Activated CD8-positive, alpha-beta T cell treated with anti-CD3 and anti-CD28 coated beads for 36 hours (primary cell): ENCODE measurements at places on chromosomes 1 and 21. TPM values are rescaled to one million over a fixed set of nuclear protein-coding genes. Genes with fewer than 3 reads are reported as not detected.
A peak's percentile ranks its signal among the peaks of the same experiment; 100 is the strongest.

DNA sequence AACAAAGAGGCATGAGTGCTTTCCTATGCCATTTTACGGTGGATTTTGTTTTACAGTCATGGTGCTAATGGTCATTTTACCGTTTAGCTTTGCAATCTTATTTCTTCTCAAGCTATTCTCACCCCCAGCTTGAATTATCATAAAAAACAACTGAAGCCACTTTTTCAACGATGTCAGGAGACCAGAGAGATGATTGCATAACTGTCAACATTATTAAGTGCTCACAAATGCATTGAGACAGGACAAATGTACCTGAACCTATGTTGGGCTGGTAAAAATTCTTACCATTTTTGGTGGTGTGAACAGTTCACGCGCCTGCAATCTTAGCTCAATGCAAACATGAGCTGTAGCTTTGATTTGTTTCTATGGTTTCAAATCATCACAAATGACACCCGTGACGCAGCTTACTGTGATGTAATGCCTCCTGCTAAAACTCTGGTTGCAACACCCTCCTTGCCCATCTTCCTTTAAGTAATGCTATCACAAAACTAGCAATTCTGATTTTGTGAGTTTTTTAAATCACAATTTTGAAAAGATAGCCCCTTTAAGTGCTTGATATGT lies 104.4 kb downstream of the UCHL5 start:
- no peaks in the 10 kb centered on the region for H3K4me1 ChIP-seq
- H3K36me3 ChIP-seq: no peaks in the 10 kb centered on the region
- H3K4me3 ChIP-seq: no peak overlapping the region
- no peaks in the 10 kb centered on the region for H3K27me3 ChIP-seq
- H3K27ac ChIP-seq: no peak overlapping the region
- no peak for DNase-seq

DNA sequence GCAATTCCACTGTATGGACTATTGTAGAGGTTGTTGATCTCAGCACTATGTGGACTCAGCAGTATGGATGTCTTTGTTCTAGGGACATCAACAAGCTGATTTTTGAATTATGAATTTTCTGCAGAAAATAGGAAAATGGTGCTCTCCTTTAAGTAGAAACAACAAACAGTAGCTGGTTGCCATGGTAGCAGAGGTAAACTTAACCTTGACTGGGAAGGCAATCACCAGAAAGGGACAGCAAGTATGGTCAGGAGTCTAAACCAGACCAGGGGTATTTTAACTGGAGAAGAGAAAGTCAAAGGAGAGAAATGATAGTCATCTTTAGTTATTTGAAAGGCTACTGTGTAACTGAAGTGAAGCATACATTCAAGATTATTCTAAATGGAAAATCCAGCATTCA lies 22.3 kb downstream of the WLS start:
- H3K36me3 ChIP-seq: no peaks in the 10 kb centered on the region
- H3K27me3 ChIP-seq: no peaks in the 10 kb centered on the region
- DNase-seq: no peak
- H3K27ac ChIP-seq: no peak overlapping the region
- H3K4me3 ChIP-seq: no peak overlapping the region
- H3K4me1 ChIP-seq: no peaks in the 10 kb centered on the region

DNA sequence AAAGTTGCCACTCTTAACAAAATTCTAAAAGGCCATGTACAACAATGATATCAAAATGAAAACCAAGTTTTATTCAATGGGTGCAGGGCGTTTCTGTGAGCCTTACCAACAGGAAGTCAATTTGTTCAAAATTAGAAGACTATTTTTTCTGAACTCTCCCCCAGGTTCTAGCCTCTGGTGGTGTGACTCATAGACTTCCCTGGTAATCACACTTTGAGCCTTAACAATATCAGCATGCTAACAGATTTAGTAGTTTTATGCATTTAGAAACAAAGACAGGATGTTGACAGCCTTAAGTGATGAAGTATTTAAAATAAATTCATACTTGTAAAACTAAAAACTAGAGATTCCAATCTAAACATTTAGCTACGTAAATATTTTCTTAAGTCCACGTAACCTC lies 88.4 kb downstream of the LRRC8C start:
- peaks cover 93% of the 10 kb centered on the region for H3K4me1 ChIP-seq
- peak overlapping the region; percentile 98 for H3K27ac ChIP-seq
- DNase-seq: peak; percentile 54
- H3K36me3 ChIP-seq: peaks cover 57% of the 10 kb centered on the region
- peak overlapping the region; percentile 11 for H3K4me3 ChIP-seq

- peak; percentile 70 for DNase-seq
- no peaks in the 10 kb centered on the region for H3K27me3 ChIP-seq
- peaks cover 57% of the 10 kb centered on the region for H3K4me1 ChIP-seq
- peak overlapping the region; percentile 55 for H3K27ac ChIP-seq
Observed at GRCh38 chr1:24526940-24527542, 24.4 kb downstream of the RCAN3 start.

DNA sequence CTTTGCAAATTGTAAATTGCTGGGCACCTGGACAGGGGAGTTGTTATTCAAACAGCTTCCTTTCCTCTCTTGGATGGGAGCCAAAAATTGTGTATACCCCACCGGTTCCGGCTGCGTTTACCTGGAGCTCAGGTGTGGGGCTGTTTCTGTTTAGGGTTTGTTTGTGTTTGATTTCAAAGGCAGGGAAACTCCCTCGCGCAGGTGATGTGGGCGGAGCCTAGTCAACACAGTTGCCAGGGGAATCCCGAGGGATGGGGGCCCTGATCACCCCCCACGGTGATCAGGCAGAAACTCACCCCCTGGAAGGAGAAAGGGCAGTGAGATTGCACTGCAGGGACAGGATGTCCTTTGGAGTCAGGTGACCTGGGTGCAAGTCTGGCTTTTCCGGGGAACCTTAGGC lies 28.3 kb downstream of the CDCP2 start:
- no peak overlapping the region for H3K4me3 ChIP-seq
- H3K27ac ChIP-seq: no peak overlapping the region
- H3K36me3 ChIP-seq: no peaks in the 10 kb centered on the region
- peaks cover 8% of the 10 kb centered on the region for H3K4me1 ChIP-seq
- peaks cover 3% of the 10 kb centered on the region for H3K27me3 ChIP-seq
- DNase-seq: no peak

GRCh38 chr1:10122926-10123325 lies 87.4 kb upstream of the KIF1B start:
- H3K36me3 ChIP-seq: peaks cover 14% of the 10 kb centered on the region
- H3K27ac ChIP-seq: no peak overlapping the region
- no peak for DNase-seq
- H3K4me1 ChIP-seq: no peaks in the 10 kb centered on the region
- H3K4me3 ChIP-seq: no peak overlapping the region

DNA sequence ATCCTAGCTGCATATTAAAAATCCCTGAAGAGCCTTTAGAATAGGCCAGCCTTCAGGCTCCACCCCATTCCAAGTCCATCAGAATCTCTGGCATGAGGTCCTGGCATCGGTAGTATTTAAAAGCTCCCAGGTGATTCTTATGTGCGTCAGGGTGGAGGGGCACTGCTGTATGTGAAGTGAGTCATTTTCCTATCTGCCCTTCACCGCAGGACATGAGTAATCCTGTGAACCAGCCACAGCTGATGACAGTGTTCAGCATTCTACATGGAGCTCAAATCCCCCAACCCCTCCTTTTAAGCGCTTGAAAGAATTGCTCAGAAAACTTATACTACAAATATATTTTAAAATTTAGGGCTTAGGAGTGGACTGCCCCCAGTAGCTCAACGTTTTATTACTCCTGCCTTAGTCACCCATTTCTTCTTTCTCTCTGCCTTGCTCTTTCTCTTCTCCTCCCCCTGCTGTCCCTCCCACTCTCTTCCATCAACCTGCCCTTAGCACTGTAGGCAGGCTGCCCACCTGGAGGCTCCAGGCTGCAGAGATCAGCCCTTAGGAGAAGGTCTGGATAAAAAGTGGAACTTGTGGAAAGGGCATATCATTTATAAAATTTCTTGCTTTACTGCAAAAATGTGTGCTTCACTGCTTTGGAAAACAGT lies 73.8 kb upstream of the ZNF281 start:
- peaks cover 18% of the 10 kb centered on the region for H3K27me3 ChIP-seq
- no peaks in the 10 kb centered on the region for H3K36me3 ChIP-seq
- H3K4me1 ChIP-seq: peaks cover 14% of the 10 kb centered on the region

DNA sequence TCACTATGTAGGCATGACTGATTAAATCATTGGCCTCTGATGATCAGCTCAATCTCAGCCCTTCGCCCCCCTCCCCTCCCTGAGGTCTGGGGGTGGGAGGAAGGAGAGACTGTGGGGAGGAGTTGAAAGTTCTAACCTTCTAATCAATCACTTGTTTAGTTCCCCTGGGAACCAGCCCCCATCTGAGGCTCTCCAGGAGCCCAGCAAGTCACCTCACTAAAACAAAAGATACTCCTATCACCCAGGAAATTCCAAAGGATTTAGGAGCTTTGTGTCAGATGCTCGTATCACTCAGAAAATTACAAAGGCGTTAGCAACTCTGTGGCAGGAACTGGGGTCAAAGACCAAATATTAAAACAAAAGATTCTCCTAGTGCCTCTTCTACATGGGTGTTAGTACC lies 21.6 kb downstream of the SYF2 start:
- peaks cover 6% of the 10 kb centered on the region for H3K27me3 ChIP-seq
- H3K4me1 ChIP-seq: no peaks in the 10 kb centered on the region
- H3K27ac ChIP-seq: no peak overlapping the region
- no peak overlapping the region for H3K4me3 ChIP-seq

GRCh38 chr1:166122873-166123466 lies 43.8 kb downstream of the FAM78B start:
- no peaks in the 10 kb centered on the region for H3K27me3 ChIP-seq
- H3K4me3 ChIP-seq: no peak overlapping the region
- no peaks in the 10 kb centered on the region for H3K4me1 ChIP-seq
- no peak for DNase-seq

DNA sequence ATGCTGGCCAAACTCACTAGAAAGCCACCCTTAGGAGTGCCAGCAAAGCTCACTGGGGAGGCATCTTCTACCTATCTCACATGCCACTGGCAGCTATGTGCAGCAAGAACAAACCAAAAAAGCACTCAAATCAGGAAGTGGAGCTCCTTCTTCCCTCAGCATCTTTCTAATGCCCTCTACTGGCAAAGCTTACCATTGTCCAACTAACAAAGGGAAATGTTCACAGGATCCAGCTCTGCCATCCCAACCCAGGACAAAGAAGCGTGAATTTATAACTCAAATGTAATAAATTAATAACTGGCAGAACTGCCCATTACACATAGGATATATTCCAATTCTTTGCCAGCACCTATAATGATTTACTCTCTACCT lies 38.9 kb downstream of the LEPR start:
- H3K4me3 ChIP-seq: no peak overlapping the region
- H3K4me1 ChIP-seq: peaks cover 23% of the 10 kb centered on the region

GRCh38 chr1:235022981-235023710 lies 105.5 kb downstream of the TOMM20 start:
- H3K4me1 ChIP-seq: peaks cover 39% of the 10 kb centered on the region
- H3K27me3 ChIP-seq: no peaks in the 10 kb centered on the region
- peak; percentile 36 for DNase-seq

- no peak overlapping the region for H3K27ac ChIP-seq
- no peaks in the 10 kb centered on the region for H3K27me3 ChIP-seq
- DNase-seq: no peak
- peaks cover 4% of the 10 kb centered on the region for H3K36me3 ChIP-seq
- H3K4me1 ChIP-seq: peaks cover 10% of the 10 kb centered on the region
- H3K4me3 ChIP-seq: no peak overlapping the region
Observed at GRCh38 chr1:91783423-91784170, 102.4 kb downstream of the TGFBR3 start.

GRCh38 chr1:171245458-171246064 lies 2.7 kb upstream of the FMO1 start:
- H3K27me3 ChIP-seq: peaks cover 33% of the 10 kb centered on the region
- H3K27ac ChIP-seq: no peak overlapping the region
- H3K4me3 ChIP-seq: no peak overlapping the region

DNA sequence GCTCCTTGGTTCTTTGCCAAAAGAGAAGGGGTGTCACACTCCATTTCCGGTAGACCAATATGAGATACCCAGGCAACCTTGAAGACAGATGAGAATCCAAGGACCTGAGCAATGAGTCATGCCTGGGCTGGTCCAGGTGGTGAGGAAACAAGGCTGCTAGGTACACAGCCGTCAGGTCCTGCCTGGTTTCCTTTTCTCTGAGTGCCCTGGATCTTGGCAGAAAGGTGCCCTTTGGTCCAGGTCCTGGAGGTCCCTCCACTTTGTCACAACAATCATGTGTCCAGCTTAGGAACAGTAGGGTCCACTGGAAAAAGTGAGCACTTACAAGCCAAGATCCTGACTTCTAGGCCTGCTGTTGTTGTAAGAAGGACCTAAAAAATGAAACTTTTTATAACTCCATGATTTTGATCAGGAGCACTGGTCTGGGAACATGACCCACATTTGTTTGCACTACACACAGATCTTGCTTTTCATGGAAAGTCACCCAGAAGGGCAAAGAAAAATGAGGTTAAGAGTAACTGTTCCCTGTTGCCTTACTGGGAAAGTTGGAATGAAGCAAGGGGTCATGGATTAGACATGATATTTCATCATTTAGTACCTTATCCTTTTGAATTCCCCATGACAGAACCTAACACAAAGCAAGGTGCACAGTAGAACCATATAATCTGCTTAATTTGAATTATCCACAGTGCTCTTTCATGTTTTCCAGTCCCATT lies 94.7 kb downstream of the PAPPA2 start:
- no peaks in the 10 kb centered on the region for H3K4me1 ChIP-seq
- H3K36me3 ChIP-seq: no peaks in the 10 kb centered on the region
- H3K4me3 ChIP-seq: no peak overlapping the region
- no peak for DNase-seq
- no peak overlapping the region for H3K27ac ChIP-seq

- peaks cover 11% of the 10 kb centered on the region for H3K4me1 ChIP-seq
- H3K27me3 ChIP-seq: no peaks in the 10 kb centered on the region
- DNase-seq: no peak
Observed at GRCh38 chr21:42012344-42012743, 2.2 kb upstream of the ZBTB21 start.

GRCh38 chr1:17973694-17974093 lies 133.9 kb upstream of the IGSF21 start:
- H3K4me1 ChIP-seq: no peaks in the 10 kb centered on the region
- no peaks in the 10 kb centered on the region for H3K36me3 ChIP-seq
- DNase-seq: no peak
- no peak overlapping the region for H3K4me3 ChIP-seq
- no peak overlapping the region for H3K27ac ChIP-seq

DNA sequence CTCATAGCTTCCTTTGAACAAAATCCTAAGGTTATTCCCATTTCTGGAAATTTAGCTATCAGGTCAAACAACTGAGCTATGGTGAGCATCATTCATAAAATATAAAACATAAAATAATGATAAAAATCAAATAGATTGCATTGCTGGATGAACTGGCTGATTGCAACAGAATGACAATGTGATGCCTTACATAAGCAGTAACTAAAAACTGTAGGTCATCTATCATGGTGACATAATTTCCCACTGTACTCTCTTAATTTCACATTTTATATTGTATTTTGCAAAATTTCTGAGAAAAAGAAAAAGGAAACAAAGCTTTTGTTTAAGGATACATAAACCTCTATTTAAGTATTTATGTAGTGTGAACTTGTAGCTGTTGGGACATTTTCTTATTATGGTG lies 4.6 kb downstream of the PTGER3 start:
- H3K27me3 ChIP-seq: peaks cover 42% of the 10 kb centered on the region
- H3K4me3 ChIP-seq: no peak overlapping the region
- no peaks in the 10 kb centered on the region for H3K36me3 ChIP-seq
- H3K27ac ChIP-seq: no peak overlapping the region
- peaks cover 16% of the 10 kb centered on the region for H3K4me1 ChIP-seq

The MX2 gene
- 10.3 TPM for total RNA-seq

The VWA5B1 gene
- total RNA-seq: not detected

The CLCC1 gene
- total RNA-seq: 15.2 TPM

The CYP4A11 gene
- not detected for total RNA-seq

The PCP4L1 gene
- not detected for total RNA-seq

The COL16A1 gene
- 0.34 TPM for total RNA-seq

The TCP10L gene
- 0.31 TPM for total RNA-seq
